ENCODE measurements at places on chromosomes 6 and 20.

- DNase-seq = peak; percentile 76
Measured at GRCh38 chr20:44683263-44684046, 31.7 kb upstream of the CCN5 start.

DNA sequence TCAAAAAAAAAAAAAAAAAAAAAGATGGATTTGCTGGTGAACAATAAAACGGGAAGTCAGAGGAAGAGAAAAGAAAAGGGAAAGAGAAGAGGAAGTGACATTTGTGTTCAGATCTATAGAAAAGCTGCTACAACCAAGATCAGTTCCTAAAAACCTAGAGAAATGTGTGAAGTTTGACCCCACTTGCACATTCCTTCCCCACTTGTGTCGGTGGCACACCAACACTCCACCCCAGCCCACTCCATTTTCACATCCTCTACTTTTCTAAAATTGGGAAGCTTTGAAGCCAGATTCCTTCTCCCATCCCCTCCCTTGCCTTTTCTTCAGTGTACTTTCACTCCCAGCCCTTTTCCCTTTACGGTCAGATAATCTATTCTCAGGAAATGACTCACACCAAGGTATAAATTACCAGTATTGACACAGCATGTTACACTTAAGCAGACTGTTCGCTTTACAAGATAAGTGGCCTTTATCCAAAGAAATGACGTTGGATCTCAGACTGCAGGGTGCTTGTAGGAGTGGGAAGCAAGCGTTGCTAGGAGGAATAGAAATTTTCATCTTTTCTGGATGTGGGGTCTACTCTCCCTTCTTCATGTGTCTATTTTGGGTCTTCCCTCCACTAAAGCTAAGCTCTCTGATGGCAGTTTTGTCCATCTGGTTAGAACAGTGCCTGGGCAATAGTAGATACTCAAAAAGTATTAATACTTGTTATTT lies 92.5 kb upstream of the ADGRF1 start:
- DNase-seq = no peak

DNA sequence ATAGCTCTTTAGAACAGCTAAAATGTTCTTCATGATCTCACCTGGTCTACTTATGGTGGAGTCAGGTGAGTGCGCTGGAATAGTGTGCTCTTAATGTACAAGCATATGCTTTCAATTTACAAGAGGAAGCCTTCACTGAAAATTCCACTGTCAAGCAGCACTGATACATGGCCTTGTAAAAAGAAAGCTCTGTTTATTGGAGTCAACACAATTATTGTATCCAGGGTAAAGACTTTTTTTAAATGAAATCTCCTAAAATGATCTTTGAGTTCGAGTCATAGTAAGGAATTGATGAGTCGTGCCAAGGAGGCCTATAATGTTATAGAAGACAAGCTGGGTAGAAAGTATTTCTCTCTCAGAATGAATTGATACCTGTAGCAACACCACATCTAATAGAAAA lies 41.6 kb upstream of the CARMIL1 start:
- no peak for DNase-seq

DNA sequence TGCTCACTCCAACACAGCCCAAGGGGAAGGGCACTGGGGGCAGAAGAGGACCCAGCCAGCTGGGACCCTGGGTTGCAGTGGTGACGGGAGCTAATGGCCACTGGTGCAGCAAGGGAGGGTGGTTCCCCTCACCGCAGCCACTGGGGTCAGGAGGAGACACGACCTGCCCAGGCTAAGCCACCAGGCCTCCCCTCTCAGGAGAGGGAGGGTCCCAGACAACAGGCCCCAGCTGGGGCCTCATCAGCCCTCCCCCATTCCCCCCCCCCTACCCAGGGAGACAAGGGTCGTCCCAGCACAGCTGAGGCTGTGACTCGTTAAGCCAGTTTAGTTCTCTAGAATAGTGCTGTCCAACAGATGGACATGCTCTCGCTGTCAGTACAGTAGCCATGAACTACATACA lies 17.3 kb upstream of the MATN4 start:
- no peak for DNase-seq

DNA sequence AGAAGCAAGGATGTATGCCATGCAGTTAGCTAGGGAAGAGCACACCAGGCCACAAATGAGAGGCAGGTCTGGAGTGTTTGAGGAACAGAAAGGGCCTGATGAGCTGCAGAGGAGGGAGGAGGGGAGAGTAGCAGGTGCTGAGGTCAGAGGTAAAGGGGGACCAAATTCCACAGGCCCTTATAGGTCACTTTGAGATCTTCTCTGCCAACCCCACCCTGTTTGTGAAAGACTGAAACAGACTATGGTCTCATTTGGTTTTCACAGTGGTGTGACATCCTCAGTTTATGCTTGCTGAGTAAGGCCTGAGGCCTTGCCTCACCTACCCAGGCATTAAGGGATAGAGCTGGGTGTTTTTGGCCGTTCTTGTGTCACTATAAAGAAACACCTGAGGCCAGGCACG lies 187.7 kb upstream of the MYLIP start:
- DNase-seq = no peak

- no peak for DNase-seq
Measured at GRCh38 chr20:14696478-14696877, 359.1 kb upstream of the FLRT3 start.

- no peak for DNase-seq
Measured at GRCh38 chr20:45097485-45098102, 3.3 kb downstream of the KCNS1 start.

GRCh38 chr6:96014846-96015517 lies 792 bp upstream of the FUT9 start:
- no peak for DNase-seq

DNA sequence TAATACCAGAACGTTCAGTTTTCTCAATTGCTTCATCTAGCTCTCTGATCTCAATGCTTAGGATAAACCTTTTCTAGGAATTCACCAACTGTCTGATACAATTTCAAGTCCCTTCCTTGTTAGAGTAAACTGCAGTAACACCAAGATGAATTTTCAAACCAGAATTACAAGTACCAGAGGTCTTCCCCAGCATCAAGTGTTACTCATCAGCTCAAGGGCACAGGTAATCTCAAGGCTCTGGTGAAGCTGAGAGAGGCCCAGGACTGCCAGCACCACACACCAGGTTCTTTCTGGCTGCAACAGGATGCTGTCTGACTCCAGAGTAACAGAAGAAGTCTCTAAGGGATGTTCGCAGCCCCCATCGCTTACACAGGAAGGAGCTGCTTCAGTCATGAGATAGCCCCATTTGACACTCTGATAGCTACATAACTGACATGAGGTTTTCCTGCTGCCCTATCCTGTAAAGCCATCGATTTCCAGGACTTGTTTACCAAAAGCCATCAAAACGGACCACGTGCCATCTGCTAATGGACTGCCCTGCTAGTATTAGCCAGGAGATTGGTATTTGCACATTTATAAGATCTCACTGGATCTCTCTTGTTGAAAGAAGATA lies 549.4 kb downstream of the UTRN start:
- DNase-seq = no peak

GRCh38 chr6:142856624-142857232 lies 88.2 kb downstream of the HIVEP2 start:
- no peak for DNase-seq

DNA sequence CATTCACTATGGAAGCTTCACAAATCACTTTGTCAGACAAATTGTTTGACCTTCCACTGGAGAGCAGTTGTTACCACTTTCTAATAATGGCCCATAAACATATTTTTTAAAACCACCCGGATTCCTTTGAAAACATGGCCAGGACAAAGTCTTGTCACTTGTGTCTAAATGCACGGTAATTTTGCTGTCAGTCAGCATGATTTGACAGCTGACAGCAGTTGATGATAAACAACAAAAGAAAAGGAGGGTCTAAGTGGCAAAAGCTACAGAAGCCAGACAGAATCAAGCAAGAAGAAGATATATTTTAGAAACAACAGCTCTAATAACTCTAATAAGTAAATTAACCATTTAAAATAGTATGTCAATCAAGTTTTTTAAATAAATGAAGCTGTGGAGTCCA lies 27.7 kb upstream of the CARMIL1 start:
- DNase-seq = no peak

DNA sequence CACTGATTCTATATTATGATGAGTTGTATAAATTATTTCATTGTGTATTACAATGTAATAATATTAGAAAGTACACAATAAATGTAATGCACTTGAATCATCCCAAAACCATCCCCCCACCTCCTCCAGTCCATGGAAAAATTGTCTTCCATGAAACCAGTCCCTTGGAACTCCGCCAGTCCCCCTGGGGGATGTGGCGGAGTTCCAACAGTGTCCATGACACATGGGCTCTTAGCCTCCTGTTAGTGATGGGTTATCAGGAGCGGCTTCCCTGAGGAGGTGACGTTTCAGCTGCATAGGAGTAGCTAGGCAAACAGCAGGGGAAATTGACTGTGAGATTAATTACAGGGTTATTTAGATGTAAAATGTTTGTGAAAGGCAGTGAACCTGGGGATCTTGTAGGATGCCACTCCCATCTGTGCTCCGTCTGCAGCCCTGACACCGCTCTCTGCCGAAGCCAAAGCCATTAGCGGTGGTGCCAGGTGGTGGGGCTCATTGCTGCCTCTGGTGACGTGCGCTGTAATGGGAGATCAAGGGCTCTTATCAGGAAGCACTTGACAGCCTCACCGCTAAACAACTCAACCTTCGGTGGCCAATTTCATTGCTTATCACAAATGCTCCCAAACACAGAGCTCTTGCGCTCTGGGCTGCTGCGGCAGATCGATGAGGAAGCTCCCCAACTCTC lies 81.6 kb upstream of the MC3R start:
- DNase-seq = no peak

DNA sequence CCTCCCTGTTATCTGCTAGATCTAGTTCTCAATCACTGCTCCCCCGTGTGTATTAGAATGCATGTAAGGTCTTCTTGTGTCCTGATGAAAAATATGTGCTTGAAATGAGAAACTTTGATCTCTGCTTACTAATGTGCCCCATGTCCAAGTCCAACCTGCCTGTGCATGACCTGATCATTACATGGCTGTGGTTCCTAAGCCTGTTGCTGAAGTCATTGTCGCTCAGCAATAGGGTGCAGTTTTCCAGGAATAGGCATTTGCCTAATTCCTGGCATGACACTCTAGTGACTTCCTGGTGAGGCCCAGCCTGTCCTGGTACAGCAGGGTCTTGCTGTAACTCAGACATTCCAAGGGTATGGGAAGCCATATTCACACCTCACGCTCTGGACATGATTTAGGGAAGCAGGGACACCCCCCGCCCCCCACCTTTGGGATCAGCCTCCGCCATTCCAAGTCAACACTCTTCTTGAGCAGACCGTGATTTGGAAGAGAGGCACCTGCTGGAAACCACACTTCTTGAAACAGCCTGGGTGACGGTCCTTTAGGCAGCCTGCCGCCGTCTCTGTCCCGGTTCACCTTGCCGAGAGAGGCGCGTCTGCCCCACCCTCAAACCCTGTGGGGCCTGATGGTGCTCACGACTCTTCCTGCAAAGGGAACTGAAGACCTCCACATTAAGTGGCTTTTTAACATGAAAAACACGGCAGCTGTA lies 73.4 kb downstream of the PTPN1 start:
- DNase-seq = no peak

DNA sequence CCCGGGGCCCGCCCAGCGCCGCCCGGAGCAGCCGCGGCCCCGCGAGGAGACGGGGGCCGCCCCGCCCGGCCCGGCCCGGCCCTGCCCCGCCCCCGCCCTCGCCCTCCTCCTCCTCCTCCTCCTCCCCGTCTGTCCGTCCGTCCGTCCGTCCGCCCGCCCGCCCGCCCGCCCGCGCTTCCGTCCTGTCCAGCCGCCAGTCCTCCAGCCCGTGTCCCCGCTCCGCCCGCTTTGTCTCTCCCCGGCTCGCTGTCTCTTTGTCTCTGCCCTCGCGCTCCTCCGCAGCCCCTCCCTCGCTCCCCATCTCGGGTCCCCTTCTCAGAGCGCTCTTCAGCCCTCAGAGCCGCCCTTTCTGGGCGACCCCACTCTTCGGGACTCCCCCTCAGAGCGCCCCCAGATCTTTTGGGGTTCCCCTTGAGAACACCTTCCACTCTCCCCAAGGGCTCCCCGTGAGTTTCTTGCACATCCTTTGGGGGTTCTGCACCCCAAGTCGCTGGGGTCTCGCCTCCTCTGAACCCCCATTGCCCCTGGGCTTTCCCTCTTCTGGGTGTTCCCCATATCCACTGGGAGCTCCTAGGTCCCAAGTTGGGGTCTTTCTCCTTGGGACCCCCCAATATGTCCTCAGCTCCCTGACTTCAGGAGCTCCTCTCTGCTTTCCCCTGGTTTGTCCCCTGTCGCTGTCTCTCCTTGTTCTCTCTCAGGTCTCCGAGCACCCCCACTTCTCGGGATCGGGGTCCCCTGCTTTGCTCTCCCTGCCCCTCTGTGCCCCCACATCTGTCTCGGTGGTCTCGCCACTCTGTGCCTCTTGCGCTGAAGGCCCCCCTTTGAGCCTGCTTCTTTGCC lies 79.5 kb upstream of the MYL9 start:
- no peak for DNase-seq

DNA sequence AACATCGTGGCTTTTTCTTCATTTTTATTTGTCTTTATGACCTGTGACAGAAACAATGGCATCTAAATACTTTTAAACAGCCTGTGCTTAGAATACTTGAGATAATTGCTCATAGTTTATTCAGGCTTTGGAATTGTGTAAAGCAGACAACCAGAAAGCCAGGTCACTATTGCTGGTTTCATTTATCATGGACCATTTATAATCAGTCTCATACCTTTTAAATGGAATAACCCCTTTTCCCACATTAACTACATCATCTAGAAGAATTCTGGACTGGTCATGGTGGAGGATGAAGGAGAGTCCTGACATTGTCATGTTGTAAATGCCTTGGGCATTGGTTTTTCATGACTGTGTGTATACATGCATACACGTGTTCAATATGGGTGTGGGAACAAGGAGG lies 661.5 kb downstream of the EPM2A start:
- no peak for DNase-seq

GRCh38 chr6:144219056-144219685 lies 66.0 kb upstream of the UTRN start:
- no peak for DNase-seq

GRCh38 chr20:32906871-32907495 lies 48.3 kb downstream of the EFCAB8 start:
- DNase-seq = no peak

DNA sequence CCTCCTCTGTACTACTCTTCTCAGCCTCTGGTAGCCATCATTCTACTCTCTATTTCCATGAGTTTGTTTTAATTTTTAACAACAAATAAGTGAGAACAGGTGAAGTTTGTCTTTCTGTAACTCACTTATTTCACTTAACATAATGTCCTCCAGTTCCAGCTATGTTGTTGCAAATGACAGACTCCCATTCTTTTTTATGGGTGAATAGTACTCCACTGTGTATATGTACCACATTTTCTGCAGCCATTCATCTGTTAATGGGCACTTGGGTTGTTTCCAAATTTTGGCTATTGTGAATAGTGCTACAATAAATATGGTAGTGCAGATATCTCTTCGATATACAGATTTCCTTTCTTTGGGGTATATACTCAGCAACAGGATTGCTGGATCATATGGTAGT lies 73.7 kb upstream of the TNFRSF21 start:
- DNase-seq = no peak
